ENCODE measurements at places on chromosomes 2 and 18.

GRCh38 chr2:152236191-152236925, 60.8 kb upstream of the STAM2 start:
- no peak for DNase-seq

DNA sequence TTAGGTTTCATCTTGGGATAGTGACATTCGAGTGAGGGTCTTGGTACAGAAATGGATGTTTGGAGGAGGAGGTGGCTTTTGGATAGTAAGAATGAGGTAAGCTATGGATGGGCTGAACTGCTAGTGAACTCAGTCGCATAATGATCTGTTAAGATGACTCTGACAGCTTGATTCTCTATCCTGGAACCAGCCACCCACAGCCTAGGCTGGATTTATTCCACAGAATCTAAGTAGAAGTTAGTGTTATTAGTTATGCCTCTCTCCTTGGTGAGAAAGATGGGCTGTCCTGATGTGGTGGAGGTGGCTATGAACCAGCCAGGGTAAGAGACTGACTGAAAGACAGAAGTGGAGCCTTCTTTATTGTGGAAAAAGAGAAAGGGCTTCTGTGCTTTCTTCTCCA, 22.4 kb downstream of the IL36A start:
- no peak for DNase-seq

GRCh38 chr2:239589833-239590232, 189.0 kb upstream of the HDAC4 start:
- no peak for DNase-seq

- DNase-seq: no peak
Observed at GRCh38 chr2:39469807-39470206, 32.7 kb upstream of the MAP4K3 start.

Measured in DND-41 (cell line).